CD8-positive, alpha-beta memory T cell (primary cell): ENCODE measurements at places on chromosomes 1 and 21.

DNA sequence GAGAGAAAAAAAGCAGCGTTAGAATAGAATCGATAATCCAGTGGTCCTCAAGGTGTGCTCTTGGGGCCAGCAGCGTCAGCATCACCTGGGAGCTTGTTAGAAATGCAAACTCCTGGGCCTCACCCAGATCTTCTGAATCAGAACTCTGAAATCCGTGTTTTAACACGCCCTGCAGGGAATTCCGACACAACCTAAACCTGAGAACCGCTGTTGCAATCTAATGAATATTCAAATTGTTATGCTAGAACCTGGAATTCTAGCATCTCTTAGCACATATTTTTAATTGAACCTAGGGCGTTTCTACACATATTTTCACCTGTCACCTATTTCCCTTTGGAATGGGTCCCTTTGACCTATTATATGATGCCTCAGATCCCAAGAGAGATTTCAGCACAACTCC, 175.7 kb downstream of the PSMG1 start:
- no peak for DNase-seq

DNA sequence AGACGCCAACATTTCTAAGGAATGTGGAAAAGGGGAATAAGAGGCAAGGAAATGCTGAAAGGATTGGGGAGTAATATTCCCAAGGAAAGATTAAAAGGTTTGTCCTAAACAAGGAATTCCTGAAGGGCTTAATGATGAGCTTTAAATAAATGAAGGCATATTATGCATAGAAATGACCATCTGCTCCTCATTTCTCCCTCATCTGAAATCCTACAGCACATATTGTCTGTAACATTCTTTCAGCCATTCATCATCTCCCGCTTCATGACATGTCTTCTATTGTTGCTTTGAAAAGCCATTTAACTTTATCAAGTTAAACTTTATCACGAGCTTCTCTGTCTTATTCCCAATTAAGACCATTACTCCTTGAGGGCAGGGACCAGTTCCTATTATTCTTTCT, 608.7 kb upstream of the PLXNA2 start:
- DNase-seq = no peak

- no peak for DNase-seq
Measured at GRCh38 chr1:69103213-69103612, 464.5 kb upstream of the LRRC7 start.

GRCh38 chr1:150873521-150873920, 2.9 kb downstream of the ARNT start:
- DNase-seq = no peak

DNA sequence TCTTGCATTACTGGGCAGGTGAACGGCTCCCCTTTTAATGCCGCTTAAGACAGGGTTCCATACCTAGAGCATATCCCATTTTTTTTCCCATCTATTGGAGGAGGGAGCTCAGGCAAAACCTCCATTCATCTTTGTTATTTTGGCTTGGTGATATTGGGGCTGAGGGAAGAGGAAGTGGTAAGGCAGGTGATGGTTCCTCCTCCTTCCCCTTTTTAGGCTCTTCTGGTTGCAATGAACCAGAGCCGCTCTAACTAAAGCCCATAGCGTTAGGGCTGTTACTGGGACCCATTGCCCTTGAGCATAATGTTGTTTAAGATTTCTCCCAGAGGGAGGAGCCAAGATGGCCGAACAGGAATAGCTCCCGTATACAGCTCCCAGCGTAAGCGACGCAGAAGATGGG, 21.1 kb downstream of the PYHIN1 start:
- no peak for DNase-seq

GRCh38 chr1:45470306-45470798, 20.6 kb downstream of the TESK2 start:
- no peak for DNase-seq

GRCh38 chr1:220298470-220299205, 26.4 kb upstream of the RAB3GAP2 start:
- DNase-seq = no peak

DNA sequence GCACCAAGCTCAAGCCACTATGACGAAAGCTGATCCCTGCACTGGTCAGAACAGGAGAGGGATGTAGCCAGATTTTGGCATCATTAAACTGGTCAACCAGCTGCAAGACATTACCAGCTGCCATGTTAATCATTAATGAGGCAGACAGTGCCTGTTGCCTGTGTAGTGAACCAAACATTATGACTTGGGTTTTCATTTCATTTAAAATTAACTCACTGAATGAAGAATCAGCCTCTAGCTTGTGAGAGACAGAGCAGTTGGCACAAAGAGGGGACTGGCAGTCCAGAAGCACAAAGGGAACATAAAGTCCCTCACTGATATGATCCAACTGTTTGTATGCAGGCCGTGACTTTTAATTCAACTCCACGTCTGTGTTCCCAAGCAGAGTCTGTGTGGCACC, 318.9 kb downstream of the SEC16B start:
- no peak for DNase-seq

DNA sequence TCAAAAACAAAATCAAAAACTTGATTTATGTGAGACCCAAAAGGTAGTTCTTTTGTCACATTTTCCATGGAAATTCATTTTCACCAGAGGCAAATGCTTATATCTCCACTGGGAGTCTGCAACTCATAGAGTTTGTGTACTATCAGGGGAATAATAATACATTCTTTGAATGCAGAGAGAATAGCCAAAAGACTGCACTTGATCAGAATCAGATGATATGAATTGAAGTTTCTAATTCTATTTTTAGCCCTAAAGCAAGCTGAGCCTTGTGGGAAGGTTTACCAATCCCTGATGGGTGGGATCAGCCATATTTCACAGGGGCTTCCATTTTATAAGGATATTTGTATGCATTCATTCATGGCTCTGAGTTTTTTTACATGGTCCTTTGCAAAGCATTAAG, 49.6 kb downstream of the TSEN15 start:
- no peak for DNase-seq

DNA sequence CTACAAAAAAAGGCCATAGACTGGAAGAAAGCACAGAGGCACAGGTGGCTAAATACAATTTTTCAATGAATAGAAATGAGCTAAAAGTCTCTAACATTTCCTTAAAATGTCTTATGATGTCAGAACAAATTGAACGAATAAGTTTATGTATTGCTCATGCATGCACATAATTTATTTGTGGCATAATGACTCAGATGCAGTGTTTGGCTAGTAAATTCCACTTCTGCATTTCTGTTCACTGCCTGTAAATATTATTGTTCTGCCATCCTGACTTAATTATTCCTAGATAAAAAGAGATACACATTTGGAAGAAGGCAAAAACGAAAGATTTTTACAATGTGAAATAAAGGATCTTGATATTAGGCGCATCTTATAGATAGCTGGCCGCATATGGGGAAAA, 26.6 kb upstream of the EXO1 start:
- no peak for DNase-seq

DNA sequence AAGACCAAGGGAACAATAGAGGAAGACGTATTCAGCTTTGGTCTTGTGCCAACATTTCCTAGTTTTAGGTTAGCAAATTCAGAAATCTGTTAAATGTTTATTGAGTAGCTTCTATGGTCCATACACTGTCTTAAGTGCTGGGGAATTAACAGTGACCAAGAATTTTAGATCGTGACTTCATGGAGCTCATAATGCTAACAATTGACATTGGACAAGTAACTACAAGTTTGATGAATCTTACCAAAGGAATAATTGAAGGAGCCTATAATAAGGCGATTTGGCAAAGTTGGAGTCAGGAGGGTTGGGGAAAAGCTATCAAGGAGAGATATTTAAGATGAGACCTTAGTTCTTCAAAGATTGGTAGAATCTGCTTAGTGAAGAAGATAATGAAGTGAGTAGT, 1.4 kb upstream of the SLAMF9 start:
- no peak for DNase-seq

- DNase-seq = no peak
Measured at GRCh38 chr1:208058267-208058666, 147.3 kb upstream of the CD34 start.

- no peak for DNase-seq
Measured at GRCh38 chr21:41598561-41599431, 90.8 kb upstream of the TMPRSS2 start.

DNA sequence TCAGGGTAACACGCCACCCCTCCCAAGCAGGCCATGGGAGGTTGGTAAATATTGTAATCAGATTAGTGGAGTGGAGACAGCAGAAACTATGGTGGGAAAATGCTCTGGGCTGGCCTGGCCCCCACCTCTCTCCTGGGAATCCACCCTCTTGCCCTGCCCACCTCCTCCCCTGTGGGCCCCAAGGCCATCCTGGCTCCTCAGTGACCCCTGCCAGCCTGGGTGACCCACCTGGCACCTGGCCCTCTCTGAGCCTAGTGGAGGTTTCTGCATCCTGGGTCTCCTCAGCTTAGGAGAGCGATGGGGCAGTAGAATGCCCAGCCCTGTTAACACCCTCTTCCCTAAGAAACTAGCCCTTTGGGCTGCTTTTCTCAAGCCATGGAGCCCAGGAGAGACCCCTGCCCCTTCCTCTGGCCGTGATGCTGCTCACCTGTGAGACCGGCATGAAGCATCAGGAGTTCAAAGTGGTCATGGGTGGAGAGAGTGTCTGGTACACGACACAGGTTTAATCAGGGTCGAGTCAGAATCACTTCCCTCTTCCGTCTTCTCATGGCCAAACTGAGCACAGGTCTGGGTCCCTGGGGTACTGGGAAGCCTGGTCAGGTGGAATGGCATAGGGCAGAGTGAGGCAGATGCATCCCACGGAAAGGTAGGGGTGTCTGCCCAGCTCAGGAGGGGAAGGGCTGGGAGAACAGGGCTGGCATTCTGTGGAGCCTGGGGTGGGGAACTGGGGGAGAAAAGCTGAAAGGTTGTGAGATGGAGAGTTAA, 10.7 kb upstream of the DMBX1 start:
- DNase-seq = no peak

DNA sequence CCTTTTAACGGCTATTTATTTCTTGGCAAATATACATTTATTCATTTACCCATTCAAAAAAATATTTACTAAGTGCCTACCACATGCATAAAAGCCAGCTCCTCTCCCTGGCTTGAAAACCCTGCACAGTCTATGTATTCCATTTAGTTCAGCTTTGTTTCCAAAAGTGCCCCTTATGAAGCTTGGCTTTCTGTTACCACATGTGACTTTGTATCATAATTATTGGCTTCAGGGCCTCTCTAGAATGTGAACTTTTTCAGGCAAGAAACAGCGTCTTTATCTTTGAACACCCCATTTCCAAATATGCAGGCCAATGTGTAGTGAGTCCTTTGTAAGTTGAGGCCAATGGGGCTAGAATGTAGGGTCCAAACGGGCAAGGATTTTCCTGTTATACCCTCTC, 69.4 kb downstream of the CACHD1 start:
- DNase-seq = no peak

DNA sequence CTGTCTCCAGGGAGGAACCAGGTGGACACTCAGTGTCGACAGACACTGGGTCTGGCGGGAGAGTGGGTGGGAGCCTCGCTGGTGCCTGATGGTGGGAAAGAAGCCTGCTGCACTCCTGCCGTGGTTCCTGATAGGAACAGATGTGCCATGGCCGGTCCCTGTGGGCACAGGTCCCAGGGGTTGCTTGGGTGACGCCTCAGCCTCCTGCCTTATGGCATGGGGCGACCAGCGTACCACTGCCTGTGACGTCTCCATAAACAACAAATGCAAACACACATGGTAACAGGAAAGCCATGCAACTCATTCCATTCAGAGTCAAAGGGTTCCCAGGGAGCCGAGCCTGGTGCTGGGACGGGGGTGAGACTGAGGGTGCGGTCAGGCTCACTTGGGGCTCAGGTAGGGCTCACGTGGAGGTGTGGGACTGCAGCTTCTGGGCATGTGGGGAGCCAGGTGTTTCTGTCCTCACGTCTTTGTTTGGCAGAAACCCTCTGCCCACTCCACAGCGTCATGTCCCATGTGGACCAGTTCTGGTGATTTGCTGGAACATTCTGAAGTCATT, 34.8 kb downstream of the SNAP47 start:
- DNase-seq = no peak

GRCh38 chr1:156155756-156156510, 2.5 kb downstream of the SEMA4A start:
- no peak for DNase-seq

DNA sequence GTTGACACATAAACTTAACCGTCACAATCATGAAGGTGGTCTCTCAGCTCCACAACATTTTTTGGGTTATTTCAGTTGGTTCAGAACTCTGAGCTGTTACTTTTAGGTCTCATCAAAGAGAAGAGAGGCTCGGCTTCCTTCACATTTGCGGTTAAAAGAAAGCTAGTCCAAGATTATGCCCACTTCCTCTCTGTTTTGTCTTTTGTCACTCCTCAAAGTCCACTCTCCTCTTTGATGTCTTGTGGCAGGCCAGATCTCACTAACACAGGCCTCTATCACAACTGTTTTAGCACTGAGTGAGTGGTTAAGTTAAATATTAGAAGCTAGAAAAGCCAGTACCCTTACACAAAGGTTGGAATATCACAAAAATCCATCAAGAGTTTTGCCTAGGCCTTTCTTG, 195.7 kb downstream of the FCRL5 start:
- no peak for DNase-seq

DNA sequence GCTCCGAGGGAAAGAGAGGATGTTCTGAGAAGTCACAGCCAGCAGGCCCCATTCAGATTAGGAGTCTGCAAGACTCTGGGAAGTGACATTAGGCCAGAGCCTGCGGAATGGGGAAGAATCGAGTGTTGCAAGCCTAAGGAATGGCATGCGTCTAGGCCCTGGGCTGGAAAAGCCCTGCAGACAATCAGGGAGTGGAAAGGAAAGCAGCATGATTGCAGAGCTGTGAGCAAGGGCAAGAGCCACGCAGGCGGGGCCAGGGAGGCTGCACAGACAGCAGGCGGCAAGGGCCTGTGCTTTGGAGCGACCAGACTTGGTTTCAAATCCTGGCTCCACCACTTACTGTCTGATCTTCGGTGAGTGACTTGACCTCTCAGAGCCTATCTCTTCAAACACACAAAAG, 118.2 kb downstream of the RRAGC start:
- DNase-seq = no peak

GRCh38 chr1:67735806-67736627, 51.0 kb downstream of the GADD45A start:
- no peak for DNase-seq

GRCh38 chr1:36913016-36913415, 121.3 kb downstream of the GRIK3 start:
- no peak for DNase-seq
